ENCODE measurements at places on chromosomes 5 and 9.

DNA sequence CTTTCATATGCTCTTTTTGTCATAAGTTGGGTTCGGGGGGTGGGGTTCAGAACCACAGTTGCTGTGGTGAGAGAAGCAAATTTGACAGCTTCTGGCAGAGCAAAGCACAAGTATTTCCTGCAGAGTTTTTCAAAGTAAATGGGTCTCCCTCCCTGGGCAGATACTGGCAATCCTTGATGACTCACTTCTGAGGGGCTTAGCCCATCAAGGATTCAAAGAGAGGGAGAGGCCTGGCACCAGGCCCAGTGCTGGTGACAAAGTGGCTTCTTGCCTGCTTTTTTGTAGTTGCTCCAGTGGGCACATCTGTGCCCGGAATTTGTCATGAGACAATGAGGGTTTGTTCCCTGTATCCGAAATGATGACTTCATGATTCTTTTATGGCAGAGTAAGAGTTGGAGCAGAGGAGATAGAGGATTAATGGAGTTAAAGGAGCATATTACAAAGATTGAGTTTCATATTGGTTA, 46.6 kb upstream of the TNC start:
- no peak for DNase-seq

DNA sequence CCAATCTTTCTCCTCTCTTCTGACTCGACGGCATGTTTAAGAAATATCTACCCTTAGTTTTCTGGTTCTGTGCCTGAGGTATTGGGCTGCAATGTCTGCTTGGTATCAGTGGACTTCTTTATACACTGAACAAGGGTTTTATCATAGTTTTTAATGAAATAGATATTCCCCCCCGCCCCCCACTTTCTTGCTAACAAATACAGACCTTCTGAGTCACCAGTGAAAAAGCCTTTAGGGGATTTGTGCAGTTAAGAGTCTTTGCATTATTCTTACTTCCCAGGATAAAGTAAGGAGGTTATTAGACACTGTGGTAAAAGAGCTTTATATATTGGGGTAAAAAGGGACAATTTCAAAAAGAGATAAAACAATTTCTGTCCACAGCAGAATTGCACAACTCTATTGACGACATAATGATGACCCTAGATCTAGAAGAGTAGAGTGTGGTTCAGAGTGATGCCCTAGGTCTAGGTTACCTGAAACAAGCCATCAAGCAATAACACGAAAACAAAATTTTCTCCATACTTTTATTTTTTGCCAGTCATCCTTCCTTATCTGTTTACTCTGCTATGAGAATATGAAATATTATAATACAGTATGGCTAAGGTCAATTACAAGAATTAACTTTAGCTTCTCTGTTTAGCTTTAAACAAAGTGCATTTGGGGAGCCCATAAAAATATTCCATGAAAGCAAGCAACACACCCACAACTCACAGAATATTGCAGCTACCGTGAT, 110.7 kb downstream of the PLK2 start:
- no peak for DNase-seq

DNA sequence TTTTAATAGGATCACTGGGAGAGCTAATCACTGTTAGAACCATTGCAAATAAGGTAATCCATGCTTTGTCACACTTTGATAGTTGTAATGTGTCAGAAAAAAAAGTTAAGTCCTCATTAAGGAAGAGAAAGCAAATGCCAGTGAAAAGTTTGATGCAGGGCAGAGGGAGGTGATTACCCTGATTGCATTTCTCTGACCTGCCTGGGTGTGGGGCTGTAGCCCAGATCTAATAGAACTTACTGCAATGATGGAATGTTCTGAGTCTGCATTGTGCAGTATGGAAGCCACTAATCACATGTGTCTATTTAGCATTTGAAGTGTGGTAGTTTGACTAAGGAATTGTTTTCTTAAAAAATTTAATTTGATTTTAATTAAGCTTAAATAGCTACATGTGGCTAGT, 202.7 kb downstream of the ATP10B start:
- no peak for DNase-seq

- no peak for DNase-seq
Observed at GRCh38 chr5:16856531-16856930, 79.6 kb downstream of the MYO10 start.

DNA sequence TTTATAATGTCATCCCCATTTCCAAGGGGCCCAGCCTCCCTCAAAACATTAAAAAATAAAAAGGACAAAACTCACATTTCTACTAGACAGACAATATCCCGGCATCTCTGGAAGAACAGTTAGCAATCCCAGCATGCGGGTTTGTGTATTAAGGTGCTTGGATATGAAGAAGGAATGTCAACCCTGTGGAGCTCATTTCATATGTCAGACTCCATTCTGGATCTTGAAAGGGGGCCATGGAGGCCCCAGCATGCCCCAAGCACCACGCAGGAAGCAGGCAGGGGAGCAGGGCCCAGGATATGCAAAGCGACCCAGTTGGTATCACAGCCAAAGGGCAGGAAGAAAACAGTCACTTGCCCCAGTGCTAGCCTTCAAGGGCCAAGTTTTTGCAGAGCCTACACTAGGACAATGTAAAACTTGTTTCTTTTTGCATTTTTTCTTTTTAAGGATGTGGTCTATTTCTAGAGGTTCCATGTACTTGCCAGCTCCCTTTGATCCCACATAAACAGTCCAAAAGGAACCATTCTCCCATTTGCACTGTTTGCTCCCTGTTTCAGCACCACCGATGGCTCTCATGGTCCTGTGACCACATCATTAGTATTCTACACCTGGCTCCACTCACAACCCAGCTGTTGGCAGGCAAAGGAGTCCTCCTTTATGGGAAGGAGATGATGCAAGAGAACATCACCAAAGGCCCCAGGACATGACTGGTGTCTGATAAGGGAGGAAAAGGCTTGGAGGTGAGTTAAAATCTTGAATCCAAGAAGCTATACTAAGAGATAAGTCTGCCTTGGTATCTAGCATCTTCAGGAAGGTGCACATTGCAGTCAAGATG, 58.3 kb downstream of the FGF1 start:
- DNase-seq = no peak

DNA sequence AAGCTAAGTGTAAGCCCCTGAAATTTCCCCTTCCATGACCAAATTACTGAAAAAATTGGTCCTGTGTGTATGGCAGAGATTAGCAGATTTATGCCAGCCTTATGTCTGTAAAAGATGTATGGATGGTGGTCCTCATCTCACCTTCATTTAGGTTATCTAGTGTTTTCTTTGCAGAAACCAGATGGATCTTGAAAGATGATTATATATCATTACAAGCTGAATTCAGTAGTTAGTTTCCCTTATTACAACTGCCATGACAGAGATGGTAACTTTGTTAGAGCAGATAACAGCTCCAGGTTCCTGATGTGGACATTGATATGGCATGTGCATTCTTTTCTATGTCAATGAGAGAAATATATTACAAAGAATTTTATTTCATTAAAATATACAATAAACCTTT, 1403.2 kb upstream of the CDH6 start:
- no peak for DNase-seq

GRCh38 chr9:119955276-119955675, 586.0 kb upstream of the BRINP1 start:
- DNase-seq = no peak

Data from stimulated activated CD8-positive, alpha-beta memory T cell treated with anti-CD3 and anti-CD28 coated beads, Interleukin-4, amount 100 ng/mL, for 1 hour (primary cell).